ENCODE measurements at places on chromosomes 13 and 19.
A peak's percentile ranks its signal among the peaks of the same experiment; 100 is the strongest.

DNA sequence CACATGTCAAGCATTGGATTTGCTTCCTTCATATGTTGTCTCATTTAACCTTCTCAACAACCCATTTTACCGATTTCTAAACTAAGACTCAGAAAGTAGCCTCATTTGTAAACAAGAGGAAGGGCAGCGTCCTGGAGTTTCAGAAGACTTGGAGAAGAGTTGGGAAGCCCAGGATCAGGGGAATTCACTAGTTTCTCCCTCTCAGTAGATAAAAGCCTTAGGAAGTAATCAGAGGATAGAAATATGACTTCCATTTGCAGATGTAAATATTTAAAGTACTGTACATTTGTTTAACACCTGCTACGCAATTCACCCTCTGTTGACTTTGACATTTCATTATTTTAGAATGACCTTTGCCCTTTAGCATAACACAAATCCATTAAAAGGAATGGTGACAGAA is 216.4 kb downstream of the DCT start:
- DNase-seq = no peak

DNA sequence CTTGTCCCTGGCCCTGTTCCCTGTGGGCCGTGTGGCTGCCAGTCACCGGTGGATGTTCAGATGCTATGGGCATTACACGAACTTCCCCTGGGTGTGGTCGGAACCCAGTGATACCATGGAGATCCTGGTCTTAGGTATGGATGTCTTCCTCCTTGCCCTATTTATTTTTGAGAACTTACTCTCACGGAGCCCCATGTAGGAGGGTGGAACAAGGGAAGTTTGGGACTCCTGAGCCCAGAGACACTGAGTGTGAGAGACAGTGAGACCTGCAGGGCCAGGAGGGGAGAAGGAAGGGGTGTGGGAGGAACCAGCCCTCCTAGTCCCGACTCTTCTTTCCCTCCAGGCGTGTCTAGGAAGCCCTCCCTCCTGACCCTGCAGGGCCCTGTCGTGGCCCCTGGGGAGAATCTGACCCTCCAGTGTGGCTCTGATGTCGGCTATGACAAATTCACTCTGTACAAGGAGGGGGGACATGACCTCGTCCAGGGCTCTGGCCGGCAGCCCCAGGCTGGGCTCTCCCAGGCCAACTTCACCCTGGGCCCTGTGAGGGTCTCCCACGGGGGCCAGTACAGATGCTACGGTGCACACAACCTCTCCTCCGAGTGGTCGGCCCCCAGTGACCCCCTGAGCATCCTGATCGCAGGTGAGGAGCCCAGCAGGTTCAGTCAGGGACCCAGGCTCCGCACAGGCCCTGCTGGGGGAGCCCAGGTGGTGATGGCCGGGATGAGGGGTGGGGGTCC is 14.9 kb upstream of the KIR3DL3 start:
- DNase-seq = no peak

GRCh38 chr13:94596575-94596971 is 621 bp upstream of the TGDS start:
- DNase-seq = no peak

GRCh38 chr13:50153876-50154275 is 138.6 kb downstream of the KCNRG start:
- no peak for DNase-seq

DNA sequence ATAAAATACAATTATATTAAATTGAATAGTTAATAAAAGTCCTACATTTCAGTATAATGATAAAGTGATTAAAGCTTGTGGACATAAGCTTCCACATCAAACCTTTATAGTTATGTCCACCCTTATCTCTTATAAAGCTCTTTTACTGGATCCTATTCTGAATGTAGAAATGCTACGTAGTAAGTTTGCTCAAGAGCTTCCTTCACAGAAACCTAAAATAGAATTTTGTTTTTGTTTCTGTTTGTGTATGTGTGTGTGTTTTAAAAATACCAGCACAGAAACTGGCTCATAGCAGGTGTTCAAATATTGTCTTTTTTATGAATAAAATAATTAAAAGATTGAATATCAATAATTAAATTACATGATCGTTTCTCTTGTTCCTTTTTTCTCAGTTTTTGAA is 21.0 kb upstream of the UFM1 start:
- DNase-seq = no peak

GRCh38 chr19:3253270-3253669 is 28.8 kb downstream of the CELF5 start:
- no peak for DNase-seq

- DNase-seq = no peak
Observed at GRCh38 chr19:49862391-49863253, 4.8 kb downstream of the PNKP start.

DNA sequence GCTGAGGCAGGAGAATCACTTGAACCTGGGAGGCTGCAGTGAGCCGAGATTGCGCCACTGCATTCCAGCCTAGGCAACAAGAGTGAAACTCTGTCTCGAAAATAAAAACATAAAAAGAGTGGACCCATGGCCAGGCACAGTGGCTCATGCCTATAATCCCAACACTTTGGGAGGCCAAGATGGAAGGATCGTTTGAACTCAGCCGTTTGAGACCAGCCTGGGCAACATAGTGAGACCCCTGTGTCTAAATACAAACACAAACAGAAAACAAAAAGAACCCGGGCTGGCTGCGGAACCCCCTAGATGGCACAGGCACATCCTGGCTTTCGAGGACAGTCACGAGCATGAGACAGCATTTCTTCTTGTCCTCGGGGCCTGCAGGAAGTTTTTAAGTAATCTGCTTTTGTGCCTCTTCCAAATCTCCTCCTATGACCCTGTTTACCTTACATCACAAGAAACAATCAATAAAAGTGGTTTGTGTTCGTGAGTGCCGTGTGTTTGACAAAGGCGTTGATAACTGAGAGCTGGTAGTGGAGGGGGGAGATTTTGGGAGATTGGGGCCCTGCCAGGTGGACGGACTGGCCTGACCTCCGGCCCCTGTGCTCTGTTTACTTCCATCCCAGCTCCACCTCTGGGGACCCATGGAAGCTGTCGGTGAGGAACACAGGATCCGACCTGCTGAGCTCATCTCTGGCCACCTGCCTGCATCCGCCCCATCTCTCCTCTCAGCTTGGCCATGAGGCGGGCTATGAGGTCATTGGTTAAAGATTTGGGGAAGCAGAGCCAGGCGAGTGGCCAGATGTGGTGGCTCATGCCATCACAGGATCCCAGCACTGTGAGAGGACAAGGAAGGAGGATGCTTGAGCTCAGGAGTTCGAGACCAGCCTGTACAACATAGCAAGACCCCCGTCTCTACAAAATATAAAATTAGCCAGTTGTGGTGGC is 5.9 kb upstream of the GDF15 start:
- DNase-seq = no peak

- no peak for DNase-seq
Observed at GRCh38 chr19:2334986-2335846, 6.7 kb downstream of the SPPL2B start.

- DNase-seq = no peak
Observed at GRCh38 chr13:104816726-104817125, 1718.7 kb downstream of the EFNB2 start.

- DNase-seq = no peak
Observed at GRCh38 chr19:40797963-40798682, 868 bp upstream of the EGLN2 start.

GRCh38 chr19:49857061-49857837 is 6.3 kb downstream of the PTOV1 start:
- no peak for DNase-seq

DNA sequence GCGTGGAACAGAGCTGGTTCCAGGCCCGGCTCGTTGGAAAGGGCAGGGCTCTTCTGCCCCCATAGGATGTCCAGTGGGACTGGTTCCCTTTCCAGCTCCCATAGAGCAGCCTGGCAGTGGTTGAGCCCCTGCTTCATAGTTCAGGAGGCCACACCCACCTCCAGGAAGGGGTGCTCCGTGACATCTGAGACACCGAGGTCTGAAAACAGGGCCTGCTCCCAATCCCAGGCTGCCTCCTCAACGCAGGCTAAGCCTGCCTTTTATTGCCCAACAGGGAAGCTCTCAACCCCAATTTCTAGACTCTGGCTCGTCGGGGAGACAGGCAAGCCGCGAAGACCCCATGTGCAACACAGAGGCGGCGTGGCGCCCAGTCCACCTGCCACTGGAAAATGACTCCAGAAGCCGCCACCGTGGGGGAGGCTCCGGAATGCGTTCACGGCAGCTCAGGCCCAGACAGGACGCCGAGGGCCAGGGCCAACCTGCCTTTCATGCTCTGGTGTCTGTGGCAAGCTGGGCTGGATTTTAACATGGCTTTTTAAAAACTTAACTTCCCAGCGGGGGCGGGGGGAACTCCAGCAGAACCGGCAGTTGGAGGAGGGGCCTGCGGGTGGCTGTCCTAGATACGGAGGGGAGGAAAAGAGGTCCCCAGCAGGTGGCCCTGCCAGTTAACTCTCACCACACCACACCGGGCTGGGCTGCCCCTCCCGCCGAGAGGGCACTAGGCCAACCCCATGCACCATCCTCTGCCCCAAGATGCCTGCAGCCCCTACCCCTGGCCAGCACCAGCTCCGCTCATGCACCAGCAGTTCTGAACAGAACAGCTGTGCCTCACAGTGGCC is 17.9 kb upstream of the TINCR start:
- DNase-seq = no peak

DNA sequence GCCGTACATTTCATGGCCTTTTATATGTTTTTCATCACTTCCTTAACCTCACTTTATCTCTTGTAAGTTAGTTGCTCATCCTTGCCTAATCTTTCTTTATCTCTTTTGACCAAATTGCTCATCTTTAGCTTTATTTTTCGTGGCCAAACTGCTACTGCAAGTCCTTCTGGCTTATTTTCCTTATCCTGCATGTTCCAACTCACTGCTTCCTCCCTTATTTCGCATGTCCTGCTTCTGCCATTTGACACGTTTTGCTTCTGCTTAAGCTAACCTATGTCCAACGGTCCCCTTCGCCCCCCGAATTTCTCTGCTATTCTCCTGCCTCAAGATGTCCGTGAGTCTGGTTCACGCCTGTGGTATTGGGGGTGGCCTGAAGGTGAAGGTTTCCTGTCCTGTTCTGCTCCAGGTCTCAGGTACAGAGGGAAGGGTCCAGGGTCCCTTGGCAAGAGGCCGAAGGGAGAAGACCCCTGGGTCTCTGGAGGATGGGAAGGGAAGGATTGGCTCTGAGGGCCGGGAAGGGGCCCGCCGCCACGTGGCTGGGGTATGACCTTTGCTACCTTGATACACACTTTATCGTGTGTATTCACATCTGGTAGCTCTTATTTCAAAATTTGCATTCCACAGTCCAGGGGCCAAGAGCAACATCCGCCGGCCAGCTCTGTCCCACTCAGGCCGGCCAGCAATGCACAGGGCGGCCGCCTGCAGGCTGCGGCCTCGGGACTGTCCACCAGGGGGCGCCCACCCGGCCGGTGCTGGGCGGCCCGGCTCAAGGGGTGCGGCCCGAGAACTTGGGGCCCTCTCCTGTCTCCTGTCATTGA is 2.9 kb upstream of the C19orf85 start:
- no peak for DNase-seq

DNA sequence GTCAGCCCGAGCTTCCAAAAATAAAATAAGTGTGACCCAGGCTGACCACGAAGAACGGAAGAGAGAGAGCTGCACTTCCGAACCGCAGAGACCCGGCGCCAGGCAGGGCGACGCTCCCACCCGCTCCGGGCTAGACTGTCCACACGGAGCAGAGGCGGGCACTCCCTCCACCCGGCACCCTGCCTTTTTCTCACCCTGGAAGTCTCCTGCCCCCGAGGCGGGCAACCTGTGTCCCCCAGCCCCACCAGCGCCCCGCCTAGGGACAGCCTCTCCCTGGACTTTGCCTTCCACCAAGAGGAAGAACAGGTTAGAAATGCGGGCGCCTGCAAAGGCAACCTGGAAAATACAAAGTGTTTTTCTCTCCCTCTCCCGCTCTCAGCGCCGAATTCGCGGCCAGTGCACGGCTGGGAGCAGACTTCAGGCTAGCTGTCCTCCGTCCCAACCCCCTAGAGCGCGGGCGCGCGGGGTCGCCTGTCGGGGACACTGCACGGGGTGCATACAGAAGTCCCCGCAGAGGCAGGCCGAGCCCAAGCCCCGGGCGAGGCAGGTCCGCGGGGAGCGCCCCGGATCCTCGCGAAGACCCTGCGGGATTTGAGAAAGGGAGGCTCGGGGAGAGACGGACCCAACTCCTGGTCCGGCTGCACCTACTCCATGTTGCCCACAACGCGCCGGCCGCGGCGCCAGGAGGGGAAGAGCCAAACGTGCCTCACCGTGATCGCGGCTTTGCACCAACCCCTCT is 845 bp downstream of the SPRY2 start:
- DNase-seq = no peak

DNA sequence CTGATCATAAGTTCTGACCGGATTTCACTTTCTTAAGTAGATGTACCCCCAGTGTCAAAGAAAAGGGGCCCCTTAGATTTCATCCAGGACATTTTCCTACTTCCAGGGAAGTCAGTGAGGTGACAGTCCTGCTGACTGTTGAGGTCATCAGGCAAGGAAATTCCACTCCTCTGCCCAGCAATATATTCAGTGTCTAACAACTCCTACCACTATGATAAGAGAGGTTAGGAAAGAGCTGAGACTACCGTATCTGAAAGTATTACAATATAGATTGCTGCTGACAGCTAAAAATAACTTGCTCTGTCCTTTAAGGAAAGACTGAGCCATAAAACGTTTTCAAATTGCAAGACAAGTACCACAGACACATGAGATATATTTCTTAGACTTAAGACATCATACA is 325.1 kb downstream of the EFNB2 start:
- DNase-seq = no peak

- peak; percentile 1 for DNase-seq
Observed at GRCh38 chr19:36528921-36529518, 949 bp upstream of the ZNF260 start.

DNA sequence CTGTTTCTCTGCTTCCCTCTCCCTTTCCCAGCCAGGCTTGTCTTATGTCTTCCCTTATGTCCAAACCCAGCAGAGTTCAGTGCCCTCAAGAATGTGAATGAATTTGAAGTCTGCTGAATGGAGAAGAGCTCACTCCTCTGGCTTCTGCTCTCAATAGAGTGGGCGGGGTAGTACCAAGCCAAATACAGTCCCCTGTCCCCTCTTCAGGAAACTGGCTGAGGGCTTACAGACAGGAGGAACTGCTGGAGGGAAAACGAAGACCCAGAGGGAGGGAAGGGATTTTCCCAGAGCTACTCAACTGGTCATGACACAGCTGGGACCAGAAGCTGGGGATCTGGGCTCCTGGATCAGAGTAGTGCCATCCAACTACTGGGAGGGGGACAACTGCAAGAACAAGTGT is 32.9 kb upstream of the POU2F2 start:
- no peak for DNase-seq

DNA sequence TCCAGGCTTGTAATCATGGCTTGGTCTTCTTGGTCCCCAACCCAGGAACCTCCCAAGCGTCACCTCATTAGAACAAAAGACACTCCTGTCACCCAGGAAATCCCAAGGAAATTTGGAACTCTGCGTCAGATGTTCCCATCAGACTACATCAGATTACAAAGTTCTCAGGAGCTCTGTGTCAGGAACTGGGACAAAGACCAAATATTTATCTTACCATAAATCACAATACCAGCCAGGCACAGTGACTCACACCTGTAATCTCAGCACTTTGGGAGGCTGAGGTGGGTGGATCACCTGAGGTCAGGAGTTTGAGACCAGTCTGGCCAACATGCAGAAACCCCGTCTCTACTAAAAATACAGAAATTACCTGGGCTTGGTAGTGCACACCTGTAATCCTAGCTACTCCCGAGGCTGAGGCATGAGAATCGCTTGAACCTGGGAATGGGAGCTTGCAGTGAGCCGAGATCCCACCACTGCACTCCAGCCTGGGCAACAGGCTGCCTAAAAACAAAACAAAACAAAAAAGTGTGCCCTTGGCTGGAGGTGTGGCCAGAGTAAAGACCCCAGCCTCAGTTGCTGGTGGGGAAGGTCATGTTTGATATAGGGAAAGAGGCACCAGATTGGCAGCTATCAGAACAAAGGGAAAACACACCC is 16.7 kb upstream of the CCDC124 start:
- DNase-seq = no peak

Measured in stimulated activated CD4-positive, alpha-beta T cell treated with anti-CD3 and anti-CD28 coated beads, TNF-alpha, amount 100 ng/mL, for 1 hour (primary cell).